ENCODE measurements at places on chromosomes 3 and 15.

- DNase-seq, result no peak
These were observed 91.5 kb downstream of the NEO1 start for GRCh38 chr15:73143763-73144155.

DNA sequence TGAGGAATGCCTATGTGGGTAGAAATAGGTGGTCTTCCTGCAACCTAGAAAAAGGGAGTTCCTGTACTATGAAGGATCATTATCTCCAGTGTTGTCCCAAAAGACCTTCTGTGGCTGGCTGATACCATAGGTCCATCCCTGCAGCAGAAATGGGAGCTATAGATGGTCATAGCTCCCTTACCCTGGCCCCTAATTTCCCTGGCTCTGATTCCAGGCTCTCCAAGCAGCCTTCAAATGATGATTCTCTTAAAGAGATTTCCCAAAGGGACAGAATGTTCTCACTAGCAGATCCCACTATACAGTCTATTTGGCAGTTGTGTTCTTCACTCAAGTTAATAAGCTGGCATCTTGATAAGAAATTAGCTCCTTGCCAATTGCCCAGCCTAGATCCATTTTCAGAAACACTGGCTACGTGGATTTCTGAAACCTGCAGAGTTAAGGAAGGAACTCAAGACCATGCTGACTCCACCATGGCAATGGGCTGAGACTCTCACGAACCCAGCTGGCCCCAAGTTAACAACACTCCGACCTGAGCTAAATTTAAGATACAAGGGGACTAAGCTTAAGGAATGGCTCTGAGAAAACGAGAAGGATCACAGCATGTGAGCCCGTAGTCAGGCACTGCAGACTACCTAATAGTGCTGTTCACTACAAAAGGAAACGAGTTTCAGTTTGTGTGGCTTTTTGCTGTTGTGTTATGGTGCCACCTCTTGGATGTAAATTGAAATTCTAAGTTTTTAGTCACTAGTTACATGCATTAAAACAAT, 11.4 kb downstream of the C15orf40 start:
- DNase-seq, result no peak

DNA sequence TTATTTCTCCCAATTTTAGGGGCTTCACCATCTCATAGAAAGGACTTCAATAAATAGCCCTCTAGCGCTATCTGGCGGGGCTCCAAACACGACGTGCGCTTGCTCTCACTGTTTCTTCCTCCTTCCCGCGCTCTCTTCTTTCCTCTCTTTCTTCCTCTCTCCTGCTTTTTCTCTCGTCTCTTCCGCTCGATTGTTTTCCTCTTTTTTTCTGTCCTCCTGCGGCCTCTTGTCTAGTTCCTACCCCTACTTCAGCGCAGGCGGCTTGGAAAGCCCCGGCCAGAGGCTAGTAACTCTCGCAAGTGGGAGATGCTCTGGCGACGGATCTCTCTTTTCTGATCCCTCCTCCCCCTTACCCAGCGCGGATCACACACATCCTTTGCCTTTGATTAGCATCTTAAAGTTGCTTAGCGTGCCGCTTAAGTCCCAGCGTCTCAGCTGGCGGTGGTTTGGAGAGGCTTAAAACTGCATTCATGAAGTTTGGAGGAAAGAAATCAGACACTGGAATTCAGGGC, 6.2 kb upstream of the MEIS2 start:
- no peak for DNase-seq

- no peak for DNase-seq
These were observed 211.8 kb downstream of the TP63 start for GRCh38 chr3:189842681-189843602.

DNA sequence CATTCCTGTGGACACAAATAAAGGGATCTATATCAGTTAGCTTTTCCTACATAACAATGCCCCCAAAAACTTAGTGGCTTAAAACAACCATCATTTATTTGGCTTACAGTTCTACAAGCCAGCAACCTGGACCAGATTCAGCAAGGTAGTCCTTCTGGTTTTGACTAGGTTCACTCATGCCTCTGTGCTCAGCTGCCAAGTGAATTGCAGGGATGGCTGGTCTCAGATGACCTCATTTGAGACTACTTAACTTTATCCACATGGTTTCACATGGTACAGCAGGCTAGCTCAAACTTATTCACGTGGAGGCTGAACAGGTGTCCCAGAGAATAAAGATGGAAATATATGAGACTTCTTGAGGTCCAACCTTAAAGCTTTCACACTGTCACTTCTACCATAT, 119.3 kb upstream of the BFSP2 start:
- DNase-seq, result no peak
